Astrocyte of the spinal cord (primary cell): ENCODE measurements at places on chromosomes 4 and X.

GRCh38 chrX:16828124-16828908 is 41.8 kb downstream of the RBBP7 start:
- peak; percentile 88 for DNase-seq

DNA sequence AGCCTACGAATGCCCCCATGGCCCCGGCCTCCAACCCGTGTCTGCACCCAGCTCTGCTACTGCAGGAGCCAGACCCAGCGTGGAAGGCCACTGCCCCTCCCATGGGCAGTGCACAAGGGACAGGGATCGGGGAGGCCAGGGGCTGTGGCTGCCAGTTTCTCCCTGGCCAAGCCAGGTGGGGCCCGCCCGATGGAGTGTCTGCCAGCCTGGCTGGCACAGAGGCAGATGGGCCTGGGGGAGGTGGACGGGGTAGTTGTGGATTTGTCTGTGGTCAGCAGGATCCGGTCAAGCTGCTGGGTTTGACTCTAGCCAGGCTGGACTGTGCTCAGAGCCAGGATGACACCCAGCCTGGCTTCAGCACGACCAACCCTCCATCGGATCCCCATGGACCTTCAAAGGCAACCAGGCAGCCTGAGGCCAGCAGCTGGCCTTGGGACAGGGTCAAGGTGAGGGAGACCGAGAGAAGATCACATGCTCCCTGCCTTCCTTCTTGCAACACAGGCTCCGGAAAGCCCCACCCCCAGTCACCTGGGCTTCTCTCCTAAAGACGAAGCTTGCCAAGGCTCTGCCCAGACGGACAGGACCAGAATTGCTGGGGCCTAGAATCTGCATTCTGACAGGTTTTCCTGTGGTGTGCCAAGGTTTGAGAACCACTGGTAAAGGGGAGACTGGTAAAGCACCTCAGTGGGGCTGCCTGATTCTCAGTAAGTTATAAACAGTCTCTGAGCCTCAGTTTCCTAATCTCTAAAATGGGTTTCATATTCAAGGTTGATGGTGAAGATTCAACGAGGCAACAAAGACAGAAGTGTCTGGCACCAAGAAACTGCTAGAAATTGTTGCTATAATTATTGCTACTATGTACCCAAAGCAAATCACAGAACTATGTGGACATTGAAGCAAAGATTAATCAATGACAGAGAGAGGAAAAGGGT is 78.6 kb downstream of the PPP2R2C start:
- DNase-seq = no peak

- no peak for DNase-seq
Observed at GRCh38 chr4:81408341-81408740, 63.4 kb downstream of the RASGEF1B start.

GRCh38 chr4:55439023-55439422 is 43.3 kb downstream of the TMEM165 start:
- no peak for DNase-seq

DNA sequence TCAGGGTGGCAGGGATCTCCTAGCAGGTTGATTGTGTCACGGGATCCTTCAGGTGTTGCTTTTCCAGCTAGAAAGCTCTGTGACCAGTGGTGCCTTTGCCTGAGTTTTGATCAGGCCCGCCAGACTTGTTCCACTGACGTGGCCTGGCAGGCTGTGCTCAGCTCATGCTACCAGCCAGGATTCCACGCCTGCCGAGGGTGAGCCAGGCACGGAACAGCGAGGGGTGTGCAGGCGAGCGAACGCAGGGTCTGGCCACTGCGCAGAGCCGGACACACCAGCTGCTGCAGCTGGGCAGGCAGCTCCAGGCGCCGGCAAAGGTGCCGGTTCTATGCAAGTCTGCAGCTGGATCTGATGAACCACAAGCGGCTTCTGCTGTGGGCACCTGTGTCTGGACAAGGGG is 17.1 kb upstream of the SAT1 start:
- DNase-seq = no peak

DNA sequence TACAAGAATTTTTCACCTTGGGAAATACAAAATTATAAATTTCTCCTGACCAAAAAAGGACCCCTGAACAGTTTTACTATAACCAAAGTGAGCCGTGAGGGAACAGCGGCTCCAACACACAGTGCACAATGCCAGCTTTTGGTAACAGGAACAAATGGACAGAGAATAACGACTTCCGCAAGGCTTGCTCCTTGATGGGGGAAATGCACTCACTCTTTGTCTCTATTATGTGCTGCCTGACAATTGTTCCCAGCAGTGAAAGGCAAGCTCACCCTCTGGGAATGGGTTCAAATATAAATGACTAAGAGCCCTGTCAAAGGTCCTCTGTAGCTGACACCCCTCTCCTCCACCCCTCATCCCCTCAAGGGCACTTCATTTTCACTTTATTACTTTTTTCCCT is 325.8 kb upstream of the GALNT7 start:
- no peak for DNase-seq

DNA sequence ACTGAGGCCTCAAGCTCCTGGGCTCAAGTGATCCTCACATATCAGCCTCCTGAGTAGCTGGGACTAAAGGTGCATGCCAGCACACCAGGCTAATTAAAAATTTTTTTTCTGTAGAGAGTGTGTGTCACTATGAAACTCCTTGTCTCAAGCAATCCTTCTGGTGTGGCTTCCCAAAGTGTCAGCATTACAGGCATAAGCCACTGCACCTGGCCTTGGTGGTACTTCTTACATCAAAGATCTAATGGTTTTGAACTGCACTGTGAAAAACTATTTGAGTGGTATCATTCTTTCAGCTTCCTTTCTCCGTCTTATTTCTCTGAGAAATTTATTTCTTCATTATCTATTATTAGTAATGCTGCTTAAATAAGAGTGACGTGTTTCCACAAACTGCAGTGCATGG is 98.5 kb downstream of the UNC5C start:
- no peak for DNase-seq

DNA sequence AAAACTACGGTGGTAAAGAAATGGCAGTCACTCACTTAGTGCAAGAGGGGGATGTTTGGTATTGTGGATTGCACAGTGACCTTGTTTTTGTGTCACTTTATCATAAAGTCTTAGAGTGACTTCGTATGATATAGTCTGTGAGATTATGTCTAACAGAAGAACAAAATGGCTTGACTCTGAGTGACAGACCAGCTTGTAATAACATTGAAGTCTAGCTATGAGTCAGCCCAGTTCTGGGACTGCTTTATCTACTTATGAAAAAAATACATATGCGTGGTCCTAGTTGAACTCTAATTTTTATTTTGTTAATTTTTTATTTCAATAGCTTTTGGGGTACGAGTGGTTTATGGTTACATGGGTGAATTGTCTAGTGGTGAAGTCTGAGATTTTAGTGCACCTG is 20.0 kb downstream of the DCLK2 start:
- DNase-seq = peak; percentile 31

DNA sequence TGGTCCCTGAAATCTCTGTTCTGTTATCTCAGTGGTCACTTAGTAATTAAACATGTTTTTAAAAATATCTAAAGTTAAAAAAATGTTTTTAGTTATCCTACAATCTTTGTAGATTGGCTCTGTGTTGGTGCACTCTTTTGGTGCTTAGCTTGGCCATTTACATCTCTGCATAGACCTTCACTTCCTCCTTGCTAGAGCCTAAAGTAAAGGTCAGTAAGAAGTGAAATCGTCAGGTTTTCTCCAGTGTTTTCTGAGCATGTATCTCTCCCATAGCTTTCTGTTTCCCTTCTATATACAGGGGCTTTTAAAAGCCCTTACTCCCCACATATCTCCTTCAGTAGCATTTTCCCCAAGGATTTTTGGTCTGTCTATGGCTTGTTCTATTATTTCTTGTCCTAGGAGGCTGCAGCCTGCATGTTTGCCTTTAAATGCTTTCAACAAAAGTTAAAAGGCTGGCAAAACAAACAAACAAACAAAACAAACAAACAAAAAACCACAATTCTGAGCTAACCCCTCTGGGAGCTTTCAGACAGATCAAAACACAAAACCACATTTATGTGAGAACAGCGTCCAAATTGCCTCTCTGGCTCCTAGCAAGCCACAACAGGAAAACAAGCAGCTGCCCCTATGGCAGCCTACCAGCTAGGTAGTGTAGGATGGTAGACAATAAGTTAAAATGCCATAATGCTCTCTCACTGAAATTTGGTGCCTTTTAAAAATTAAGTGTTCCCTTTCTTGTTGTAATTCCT is 27.3 kb upstream of the GPRASP2 start:
- DNase-seq = no peak

GRCh38 chrX:44428989-44429627 is 85.6 kb upstream of the EFHC2 start:
- no peak for DNase-seq

DNA sequence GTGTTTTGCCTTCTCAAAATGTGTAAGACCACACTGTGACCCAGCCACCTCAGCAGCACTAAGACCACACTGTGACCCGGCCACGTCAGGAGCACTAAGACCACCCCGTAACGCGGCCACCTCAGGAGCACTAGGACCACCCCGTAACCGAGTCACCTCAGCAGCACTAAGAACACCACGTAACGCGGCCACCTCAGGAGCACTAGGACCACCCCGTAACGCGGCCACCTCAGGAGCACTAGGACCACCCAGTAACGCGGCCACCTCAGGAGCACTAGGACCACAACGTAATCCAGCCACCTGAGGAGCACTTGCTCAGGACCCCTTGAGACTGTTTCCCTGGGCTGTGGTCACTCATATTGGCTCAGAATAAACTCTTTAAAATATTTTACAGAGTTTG is 71.7 kb downstream of the MTNR1A start:
- no peak for DNase-seq

DNA sequence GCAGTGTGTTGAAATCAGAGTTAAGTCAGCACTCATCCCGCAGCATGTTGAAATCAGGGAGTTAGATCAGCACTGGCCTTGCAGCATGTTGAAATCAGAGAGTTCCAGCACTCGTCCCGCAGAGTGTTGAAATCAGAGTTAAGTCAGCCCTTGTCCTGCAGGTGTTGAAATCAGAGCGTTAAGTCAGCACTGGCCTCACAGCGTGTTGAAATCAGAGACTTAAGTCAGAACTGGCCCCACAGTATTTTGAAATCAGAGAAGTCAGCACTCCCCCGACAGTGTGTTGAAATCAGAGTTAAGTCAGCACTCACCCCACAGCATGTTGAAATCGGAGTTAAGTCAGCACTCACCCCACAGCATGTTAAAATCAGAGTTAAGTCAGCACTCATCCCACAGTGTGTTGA is 10.9 kb upstream of the UVSSA start:
- no peak for DNase-seq

- no peak for DNase-seq
Observed at GRCh38 chr4:139470997-139471665, 17.2 kb downstream of the RAB33B start.

GRCh38 chr4:147994076-147994475 is 262.2 kb downstream of the ARHGAP10 start:
- peak; percentile 60 for DNase-seq

GRCh38 chr4:37481547-37482122 is 204.5 kb downstream of the RELL1 start:
- no peak for DNase-seq

DNA sequence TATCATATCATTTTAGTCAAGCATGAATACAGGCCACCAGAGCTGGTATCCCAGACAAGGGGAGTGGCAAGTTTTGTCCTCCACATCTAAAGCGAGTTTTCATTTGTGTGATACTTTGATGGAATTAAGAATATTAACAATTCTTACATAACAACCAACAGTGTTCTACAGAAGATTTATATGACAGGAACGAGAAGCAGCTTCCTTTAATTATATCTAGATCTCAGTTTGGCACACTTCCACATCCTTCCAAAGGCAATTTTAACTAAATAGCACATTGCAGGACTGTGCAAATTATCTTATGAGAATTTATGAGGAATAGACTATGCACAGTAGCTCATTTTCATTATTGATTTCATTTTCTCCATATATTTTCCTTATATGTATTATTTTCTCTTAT is 121.2 kb upstream of the GUCY1A1 start:
- DNase-seq = no peak

- peak; percentile 37 for DNase-seq
Observed at GRCh38 chr4:182885738-182886077, 31.5 kb downstream of the DCTD start.

DNA sequence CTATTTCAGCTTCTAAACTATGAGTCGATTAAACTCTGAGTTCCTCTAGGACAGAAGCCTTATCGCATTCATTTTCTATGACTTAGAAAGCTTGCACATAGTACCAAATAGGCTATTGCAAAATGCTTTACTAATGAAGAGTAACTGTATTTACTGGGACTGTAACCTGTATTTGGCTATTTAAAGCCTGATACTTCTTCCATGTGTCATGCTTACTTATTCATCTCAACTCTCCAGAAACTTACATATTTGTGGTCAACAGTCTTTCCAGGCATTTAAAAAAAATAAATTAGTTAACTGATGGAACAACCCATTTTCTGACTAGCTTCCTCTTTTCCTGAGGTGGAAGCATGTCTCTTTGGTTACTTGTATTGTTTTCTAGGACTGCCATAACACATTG is 467.9 kb downstream of the PCDH11X start:
- peak; percentile 43 for DNase-seq

GRCh38 chr4:184117662-184118199 is 99.9 kb downstream of the ENPP6 start:
- no peak for DNase-seq

GRCh38 chrX:106955004-106955772 is 35.0 kb downstream of the CLDN2 start:
- DNase-seq = peak; percentile 37

- DNase-seq = no peak
Observed at GRCh38 chr4:144985531-144985930, 112.5 kb downstream of the ANAPC10 start.

- DNase-seq = peak; percentile 35
Observed at GRCh38 chrX:41923978-41924683, 777 bp upstream of the CASK start.

- no peak for DNase-seq
Observed at GRCh38 chr4:107950746-107951540, 19.6 kb downstream of the CYP2U1 start.

GRCh38 chr4:165088366-165088765 is 24.3 kb downstream of the TMEM192 start:
- DNase-seq = no peak

DNA sequence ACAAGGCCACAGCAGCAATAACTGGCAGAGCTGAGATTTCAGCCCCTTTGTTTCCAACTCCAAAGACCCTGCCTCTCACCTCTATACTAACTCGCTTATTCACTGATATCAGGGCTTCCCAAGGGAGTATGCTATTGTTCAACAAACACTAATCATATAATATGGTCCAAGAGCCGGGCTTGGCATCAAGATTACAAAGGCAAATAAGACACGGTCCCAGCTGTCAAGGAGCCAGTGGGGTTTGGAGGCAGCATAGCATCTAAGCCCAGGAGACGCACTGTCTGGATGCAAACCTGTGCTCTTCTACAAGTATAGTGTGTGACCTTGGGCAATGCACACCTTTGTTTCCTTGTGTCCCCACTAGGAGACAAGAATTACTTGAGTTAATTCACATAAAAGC is 28.7 kb downstream of the PAPSS1 start:
- no peak for DNase-seq

DNA sequence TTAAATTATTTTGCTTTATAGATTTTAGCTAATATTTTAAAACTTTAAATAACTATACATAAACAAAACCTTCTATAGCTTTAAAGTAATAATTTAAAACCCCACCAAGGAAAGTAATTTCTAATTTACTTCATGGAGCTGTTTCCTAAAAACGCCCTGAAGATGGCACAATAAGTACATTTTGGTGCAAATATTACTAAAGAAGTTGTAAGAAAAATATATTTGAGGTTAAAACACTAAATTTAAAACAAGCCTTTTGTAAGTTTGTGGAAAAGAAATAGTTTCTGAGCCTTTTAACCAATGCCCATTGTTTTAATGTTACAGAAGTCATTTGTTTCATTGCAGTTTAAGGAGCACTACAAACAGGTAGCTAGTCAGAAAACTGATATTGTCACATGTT is 137.4 kb upstream of the AGA start:
- DNase-seq = no peak

- no peak for DNase-seq
Observed at GRCh38 chr4:13130848-13131247, 353.3 kb downstream of the RAB28 start.
